ENCODE measurements at places on chromosomes 12 and 14. TPM values are rescaled to one million over a fixed set of nuclear protein-coding genes. Genes with fewer than 3 reads are reported as not detected.
A peak's percentile ranks its signal among the peaks of the same experiment; 100 is the strongest.

DNA sequence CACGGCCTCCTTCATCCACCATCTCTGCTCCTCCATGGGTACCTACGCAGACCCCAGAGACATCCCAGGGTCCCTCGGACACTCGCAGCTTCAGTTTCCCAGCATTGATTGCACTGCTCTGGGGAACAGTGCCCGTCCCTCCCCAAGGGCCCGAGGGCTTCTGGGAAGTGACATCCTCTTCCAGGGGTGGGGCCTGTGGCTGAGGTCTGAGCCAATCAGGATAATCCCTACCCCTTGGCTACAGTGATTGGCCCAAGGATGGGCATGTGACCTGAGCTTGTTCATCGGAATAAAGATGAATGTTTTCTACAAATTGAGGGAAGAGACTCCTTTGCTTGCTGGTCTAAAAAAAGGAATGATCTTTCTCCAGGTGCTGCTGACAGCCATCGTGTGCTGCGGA lies 37.3 kb upstream of the MYL2 start:
- DNase-seq: no peak

DNA sequence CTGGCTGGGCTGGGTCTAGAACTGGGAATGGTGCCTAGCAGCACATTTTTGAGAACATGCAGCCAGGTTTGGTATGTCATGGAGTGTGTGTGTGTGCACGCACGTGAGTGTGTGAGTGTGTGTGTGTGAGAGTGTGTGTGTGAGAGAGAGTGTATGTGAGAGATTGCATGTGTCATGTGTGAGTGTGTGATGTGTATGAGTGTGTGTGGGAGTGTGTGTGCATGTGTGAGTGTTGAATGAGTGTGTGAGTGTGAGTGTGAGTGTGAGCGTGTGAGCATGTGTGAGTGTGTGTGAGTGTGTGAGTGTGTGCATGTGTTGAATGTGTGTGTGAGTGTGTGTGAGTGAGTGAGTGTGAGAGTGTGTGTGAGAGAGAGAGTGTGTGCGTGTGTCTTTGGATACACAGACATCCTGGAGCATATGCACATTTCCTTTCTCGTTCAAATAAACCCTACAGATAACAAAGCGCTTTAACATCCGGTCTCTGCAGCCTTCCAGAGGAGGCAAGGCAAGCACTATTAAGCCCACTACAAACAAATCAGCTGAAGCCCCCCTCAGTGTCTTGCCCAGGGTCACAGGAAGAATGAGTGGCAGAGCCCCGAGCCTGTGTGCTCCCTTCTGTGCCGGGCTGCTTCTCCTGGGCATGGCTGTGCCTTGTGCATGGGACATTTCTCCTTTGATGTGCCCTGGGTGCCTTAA lies 108.7 kb upstream of the ETV6 start:
- DNase-seq: no peak

GRCh38 chr14:60649875-60650372 lies 647 bp upstream of the SIX1 start:
- DNase-seq: peak; percentile 40

DNA sequence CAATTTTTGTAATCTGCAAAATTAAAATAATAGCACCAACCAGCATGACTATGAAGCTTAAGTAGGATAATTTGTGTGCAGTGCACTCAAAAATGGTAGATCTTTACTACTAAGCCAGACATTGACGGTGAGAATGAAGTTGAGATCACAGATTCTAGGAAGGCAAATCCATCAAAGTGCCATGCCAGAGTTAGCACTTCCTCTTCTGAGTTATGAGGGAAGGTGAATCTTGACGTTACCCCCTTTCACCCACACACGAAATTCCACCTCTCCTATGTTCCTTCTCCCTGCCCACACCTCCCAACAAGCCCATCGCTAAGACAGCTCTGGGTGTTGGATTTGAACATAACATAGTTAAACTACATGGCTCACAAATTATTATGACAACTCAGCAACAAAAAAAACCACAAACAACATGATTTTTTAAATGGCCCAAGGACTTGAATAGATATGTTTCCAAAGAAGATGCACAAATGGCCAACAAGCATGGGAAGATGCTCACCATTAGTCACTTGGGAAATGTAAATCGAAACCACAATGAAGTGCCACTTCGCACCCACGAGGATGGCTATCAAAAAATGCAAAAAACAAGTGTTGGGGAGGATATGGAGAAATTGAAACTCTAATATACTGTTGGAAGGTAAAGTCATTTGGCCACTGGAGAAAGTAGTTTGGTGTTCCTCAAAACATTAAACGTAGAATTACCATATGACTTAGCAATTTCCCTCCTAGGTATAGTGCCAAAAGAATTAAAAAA lies 119.3 kb upstream of the RAP1B start:
- DNase-seq: no peak

The KRT77 gene
- total RNA-seq: not detected

DNA sequence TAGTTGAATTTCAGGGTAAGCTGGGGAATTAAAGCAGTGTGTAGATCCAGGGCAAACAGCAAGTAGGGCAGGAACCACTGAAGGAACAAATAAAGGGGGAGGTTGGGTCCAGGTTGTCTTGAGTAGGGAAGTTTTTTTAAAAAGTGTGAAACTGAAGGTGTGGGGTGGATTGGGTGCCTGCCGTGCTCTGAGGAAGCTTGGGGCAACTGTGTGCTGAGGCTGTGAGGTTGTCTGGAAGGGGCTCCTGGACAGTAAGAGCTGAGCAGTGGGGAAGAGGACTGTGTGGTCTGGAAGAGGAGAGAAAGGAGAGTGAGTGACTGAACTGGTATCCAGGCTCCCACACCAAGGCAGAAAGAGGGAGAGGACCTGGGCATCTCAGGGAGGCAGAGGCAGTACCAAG lies 10.9 kb upstream of the GPR162 start:
- no peak for DNase-seq

- DNase-seq: peak; percentile 4
These were observed 60.5 kb downstream of the PTPRQ start for GRCh38 chr12:80504389-80505163.

The KLRG1 gene
- total RNA-seq: under 0.01 TPM

- DNase-seq: no peak
These were observed 1.6 kb upstream of the CHD4 start for GRCh38 chr12:6608592-6609281.

GRCh38 chr14:102079700-102079979 lies 7.2 kb downstream of the HSP90AA1 start:
- DNase-seq: no peak

The C12orf42 gene
- total RNA-seq: not detected

GRCh38 chr12:124479680-124480468 lies 87.5 kb downstream of the NCOR2 start:
- no peak for DNase-seq

DNA sequence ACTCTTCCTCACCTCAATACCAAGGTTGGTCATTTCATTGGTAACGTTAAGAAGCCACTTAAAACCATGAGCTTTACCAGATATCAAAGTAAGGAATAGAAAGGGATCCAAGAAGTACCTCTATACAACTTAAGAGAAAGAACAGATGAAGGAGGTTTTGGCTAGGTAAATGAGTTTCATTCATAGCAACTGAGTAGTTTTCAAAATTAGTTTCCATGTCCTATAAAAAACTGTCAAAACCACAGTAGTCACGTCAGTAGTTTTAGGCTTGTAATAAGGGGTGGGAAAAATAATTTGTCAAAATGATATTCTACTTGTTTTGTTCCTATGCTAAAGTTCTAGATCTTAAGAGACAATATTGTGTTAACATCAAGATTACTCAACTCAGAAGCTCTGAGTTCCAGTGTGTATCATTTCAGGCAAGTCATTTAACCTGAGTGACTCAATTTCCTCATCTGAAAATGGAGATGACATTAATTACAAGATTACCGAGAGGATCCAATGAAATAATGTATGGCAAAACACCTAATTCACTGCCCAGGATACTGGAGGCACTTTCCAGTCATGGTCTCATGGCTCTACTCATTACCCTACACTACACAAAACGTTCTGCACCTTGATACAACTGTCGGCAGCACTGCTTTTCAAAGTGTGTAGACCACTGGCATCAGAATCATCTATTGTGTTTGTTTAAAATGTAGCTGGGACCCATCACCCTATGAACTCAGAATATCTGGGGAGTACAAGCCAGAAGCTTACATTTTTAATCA lies 24.1 kb upstream of the SLC6A13 start:
- no peak for DNase-seq

- no peak for DNase-seq
These were observed 2.9 kb upstream of the DHRS2 start for GRCh38 chr14:23633160-23633701.

DNA sequence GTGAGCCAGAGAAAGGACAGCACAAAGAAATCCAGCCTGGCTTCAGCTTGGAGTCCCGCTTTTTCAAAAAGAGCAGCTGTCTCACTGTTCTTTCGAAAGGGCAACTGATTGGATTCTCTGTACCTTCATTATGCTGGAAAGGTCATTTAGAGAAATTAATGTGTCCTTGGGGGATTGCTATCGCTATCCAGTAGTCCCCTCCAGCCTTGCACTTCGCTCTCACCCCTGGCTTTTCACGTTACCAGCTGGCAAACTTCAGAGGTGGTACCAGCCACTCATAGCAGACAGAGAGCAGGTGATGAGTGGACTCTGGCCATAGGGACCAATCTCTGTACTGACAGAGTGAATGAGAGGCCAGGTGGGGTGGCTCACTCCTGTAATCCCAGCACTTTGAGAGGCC lies 11.8 kb upstream of the NUAK1 start:
- no peak for DNase-seq

- peak; percentile 35 for DNase-seq
These were observed 87.3 kb upstream of the E2F7 start for GRCh38 chr12:77152623-77153193.

- peak; percentile 58 for DNase-seq
These were observed 12.9 kb upstream of the NEMF start for GRCh38 chr14:49865431-49865859.

The NKX2-8 gene
- 0.26 TPM for total RNA-seq

The GRIP1 gene
- total RNA-seq: 28.0 TPM

GRCh38 chr12:8143261-8143660 lies 13.6 kb upstream of the ZNF705A start:
- no peak for DNase-seq

DNA sequence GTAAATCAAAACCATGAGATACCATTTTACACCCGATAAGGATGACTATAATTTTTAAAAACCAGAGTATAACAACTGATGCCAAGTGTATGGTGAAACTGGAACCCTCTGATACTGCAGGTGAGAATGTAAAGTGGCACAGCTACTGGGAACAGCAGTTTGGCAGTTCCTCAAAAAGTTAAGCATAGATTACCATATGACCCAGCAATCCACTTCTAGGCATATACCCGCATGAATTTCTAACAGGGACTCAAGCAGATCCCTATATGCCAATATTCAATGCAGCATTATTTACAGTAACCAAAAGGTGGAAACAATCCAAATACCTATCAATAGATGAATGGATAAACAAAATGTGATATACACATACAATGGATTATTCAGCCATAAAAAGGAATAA lies 57.4 kb downstream of the BAZ1A start:
- peak; percentile 29 for DNase-seq

The SMIM41 gene
- total RNA-seq: 0.13 TPM

DNA sequence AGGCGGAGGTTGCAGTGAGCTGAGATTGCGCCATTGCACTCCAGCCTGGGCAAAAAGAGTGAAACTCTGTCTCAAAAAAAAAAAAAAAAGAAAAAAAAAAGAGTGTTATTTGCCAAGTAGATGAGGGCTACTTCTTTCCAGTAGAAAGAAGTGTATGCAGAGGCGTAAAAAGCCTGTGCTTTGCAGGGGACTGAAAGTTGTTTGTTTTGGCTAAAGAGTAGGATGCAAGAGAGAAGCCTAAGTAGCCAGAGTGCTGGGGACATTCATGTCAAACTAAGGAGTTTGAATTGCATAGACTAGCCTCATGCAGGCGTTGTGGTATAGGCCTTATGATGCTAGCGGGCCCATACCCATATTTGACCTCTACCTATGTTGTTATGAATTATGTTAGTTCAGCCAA lies 9.5 kb downstream of the HSD17B6 start:
- no peak for DNase-seq

The PAX9 gene
- 9.7 TPM for total RNA-seq

DNA sequence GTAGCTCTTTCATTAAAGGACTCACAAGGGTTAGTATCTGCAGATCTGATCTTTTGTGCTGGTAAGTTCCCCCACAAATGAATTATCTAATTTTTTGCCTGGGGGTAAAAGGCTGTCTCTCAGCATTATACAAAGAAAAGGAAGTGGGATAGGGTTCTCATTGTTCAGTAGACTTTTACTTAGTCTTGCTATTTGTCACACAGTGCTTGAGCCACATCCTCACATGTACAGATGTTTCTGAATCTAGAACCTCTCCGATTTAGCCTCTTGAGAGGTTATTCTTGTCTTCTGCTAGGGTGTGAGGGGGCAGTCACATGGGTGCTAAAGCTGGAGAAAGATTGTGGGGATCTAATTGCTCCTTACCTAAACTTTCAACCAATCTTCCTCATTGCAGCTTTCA lies 93.0 kb downstream of the SLC41A2 start:
- no peak for DNase-seq

The SLC39A5 gene
- total RNA-seq: 0.13 TPM

- no peak for DNase-seq
These were observed 15.9 kb downstream of the GOLGA3 start for GRCh38 chr12:132812631-132813305.

The ABHD12B gene
- not detected for total RNA-seq

- no peak for DNase-seq
These were observed 47.7 kb upstream of the FAM181A start for GRCh38 chr14:93879362-93879983.

DNA sequence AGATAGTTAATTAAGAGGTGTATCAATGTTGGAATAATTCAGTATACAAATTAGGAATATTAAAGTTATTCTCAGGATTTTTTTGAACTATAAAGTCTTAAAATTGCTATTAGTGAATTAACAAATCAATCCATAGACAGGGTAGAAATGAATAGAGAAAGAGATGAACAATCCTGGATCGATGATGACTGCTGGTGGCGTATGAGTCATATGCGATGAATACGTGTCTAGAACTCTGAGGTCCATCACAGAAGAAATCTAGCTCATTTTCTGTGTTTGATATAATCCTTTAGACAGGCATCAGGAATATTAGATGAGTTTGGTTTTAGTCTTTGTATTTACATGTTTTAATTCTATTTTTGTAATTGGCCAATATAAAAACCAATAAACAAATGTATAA lies 85.4 kb upstream of the RTL1 start:
- peak; percentile 47 for DNase-seq

DNA sequence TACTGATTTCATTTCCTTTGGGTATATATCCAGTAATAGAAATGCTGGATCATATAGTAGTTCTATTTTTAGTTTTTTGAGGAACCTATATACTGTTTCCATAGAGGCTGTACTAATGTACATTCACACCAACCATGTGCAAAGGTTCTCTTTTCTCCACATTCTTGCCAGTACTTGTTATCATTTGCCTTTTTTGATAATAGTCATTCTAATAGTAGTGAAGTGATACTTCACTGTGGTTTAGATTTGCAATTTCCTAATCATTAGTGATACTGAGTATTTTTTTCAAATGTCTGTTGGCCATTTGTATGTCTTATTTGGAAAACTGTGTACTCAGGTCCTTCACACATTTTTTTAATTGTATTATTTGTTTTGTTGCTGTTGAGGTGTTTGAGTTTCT lies 148.2 kb upstream of the NAV3 start:
- DNase-seq: no peak

Data from bronchial epithelial cell (primary cell).